ENCODE measurements at places on chromosomes 7 and 10.

GRCh38 chr10:79443338-79444198, 1.9 kb downstream of the ZCCHC24 start:
- no peak for DNase-seq

- DNase-seq, result no peak
Measured at GRCh38 chr7:50273301-50273700, 31.2 kb upstream of the IKZF1 start.

DNA sequence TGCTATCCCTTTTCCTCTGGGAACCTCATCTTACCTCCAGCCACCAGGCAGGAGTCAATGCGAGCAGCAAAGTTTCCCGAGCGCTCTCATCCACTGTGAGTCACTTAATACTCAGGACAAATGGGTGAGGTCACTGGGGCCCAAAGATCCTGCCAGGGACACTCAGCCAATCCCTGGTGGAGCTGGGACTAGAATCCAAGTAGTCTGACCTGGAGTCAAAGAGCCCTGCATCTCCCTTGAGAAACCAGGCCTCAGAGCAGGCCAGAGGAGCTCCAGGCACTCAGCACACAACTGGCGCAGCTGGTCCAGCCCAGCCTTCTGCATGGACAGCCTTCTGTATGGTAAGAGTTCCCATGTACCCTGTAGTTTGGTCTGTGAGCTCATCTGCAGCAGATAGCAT, 142.3 kb downstream of the MAPK8 start:
- DNase-seq, result no peak

DNA sequence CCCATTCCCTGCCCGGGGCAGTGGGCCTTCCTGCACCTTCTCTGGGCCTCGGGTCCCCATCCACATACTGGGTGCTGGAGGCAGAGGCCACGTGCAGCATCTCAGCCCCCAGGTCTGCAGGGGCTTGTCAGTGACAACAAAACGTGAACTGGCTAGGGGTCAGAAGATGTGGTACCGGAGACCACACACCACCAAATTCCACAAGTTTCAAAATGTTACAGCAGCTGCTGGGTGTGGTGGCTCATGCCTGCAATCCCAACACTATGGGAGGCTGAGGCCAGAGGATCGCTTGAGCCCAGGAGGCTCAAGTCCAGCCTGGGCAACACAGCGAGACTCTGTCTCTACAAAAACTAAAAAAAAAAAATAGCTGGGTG, 62.1 kb upstream of the DNAAF5 start:
- no peak for DNase-seq
